ENCODE measurements at places on chromosomes 4 and X.

DNA sequence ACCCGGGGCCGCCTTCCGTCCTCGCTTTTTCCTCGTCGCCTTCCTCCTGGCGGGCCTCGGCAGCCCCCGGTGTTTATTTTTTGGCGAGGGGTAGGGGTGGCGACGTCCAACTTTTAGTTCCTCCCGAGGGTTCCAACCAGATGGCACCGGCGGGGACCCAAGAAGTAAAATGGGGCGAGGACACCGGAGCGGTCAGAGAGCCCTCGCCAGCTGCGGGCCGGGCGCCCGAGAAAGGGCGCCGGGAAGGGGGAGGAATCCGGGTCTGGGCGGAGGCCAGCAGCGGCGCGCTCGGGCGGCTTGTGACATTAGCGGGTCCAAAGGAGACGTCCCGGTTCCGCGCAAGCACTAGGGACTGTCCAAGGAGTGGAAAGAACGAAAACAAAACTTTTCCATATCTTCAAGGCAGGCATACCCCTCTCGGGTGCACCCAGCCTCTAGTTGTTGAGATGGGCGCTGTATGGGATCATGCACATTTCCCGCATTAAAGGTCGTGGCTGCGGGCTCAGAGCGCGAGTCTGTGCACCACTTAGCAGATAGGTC lies 691 bp upstream of the USP46 start:
- no peak for DNase-seq

DNA sequence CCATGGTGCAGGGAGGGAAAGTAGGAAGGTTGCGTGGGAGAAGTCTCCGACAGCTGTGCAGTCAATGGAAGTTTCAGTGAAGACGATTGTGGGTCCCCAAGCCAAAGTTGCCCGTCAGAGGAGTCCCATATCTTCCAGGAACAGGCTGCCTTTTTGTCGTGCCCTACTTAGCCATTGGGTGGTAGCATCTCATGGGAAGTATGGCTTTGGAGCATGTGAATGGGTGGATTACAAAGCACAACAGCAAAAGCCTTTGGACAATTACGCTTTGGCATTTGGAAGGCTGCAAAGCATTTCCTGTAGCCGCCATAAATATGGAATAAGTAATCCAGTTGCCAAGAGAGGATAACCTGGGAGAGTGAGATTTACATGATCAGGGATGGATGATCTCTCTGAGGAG lies 300.7 kb upstream of the BOD1L1 start:
- no peak for DNase-seq

DNA sequence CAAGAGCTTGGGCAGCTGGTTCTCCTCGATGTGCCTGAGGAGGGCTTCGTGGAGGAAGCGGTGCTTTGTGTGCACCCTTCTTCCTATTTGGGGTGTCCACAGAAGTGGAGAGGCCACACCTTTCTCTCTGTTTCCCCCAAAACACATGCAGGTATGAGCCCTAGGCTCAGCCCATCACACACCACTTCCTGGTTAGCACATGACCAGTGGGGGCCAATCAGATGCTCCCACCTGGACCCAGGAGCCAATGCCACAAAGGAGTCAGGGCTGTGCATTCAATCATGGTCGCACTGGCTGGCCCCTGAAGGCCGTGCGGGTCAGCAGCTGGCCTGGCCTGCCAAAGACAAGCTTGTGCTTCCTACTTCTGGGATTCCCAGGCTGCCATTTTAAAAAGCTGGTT lies 51.4 kb downstream of the PPP2R2C start:
- no peak for DNase-seq

DNA sequence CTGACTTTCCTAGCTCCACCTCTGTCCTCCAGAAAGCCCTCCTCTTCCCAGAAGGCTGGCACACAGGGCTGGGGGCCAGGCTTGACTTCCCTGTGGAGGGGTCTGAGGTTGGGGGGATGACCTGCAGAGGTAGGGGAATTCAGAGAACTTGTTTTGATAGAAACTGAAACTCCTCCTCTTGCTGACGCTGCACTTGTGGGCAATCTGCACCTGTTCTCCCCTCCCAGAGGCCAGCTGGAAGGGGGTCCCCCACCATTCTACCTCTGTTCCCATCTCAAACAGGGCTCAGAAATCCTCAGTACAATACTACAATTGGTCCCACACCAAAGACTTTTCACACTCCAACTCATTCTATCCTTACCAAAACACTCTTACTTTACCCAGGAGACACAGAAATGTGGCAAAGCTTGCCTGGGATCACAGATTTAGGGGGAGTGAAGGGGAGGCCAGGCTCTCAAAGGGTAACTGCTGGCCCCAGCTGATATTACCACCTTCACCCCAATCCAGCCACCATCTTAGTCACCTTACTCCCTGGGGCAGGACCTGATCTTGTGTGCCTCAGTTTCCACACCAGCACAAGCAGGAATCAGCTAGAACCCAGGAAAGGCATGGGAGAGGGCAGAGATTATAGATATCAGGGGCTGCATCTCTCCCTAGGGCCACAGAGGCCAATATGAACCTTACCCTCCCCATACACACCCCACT lies 18.5 kb downstream of the OTUD5 start:
- peak; percentile 73 for DNase-seq

- no peak for DNase-seq
Observed at GRCh38 chrX:56233682-56234081, 1.5 kb downstream of the KLF8 start.

DNA sequence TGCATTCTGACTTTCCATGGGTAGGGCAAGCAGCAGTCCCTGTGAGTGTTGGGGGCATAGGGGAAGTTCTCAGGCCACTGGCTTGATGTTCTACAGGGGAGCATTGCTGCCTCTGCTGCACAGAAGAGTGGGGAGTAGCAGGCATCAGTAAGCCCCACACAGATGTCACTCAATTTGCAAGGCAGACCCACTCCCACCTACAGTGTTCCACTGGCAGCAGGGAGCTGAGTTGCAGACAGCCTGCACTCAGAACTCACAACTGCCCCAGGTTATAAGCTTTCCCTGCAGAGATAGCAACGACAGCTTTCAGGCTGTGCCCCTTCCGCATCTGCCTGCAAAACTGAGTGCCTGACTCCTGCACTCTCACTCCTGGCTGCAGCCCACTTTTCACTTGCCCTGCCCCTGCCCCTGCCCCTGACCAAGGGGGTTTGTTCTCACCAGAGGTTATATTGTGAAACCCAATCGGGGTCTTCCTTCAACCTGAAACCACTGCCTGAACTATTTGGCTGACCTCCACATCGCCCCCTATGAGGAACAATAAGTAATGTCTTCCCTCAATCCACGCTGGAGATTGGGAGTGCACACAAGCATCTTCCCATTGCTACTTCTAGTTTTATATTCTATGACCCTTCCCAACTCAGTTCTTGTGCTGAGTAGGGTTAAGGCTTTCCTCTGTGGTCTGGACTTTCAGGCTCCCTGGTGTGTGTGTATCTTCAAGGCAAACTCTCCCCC lies 227.4 kb upstream of the CXorf51B start:
- DNase-seq = no peak

DNA sequence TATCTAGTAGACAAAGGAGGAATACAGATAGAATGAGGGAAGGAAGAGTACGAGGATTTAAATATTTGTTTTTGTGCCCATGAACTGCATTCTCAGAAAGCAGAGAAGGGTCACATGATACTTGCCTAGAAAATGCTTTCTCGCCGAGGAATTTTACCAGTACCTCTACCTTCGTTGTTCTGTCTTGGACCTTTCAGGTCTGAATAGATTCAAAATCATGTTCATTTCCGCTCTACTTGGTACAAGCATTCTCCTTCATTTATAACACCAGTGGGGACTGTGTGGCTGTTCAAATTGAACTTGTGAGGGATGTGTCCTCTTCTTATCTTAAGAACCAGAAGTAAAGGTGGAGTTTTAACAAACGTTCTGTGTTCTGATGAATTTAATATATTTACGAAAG lies 1.9 kb downstream of the USP38 start:
- no peak for DNase-seq

GRCh38 chr4:55175779-55176231 lies 50.4 kb upstream of the KDR start:
- no peak for DNase-seq

- DNase-seq = no peak
Observed at GRCh38 chr4:27308379-27308778, 447.7 kb downstream of the STIM2 start.

- no peak for DNase-seq
Observed at GRCh38 chr4:151147000-151147399, 47.6 kb downstream of the RPS3A start.

DNA sequence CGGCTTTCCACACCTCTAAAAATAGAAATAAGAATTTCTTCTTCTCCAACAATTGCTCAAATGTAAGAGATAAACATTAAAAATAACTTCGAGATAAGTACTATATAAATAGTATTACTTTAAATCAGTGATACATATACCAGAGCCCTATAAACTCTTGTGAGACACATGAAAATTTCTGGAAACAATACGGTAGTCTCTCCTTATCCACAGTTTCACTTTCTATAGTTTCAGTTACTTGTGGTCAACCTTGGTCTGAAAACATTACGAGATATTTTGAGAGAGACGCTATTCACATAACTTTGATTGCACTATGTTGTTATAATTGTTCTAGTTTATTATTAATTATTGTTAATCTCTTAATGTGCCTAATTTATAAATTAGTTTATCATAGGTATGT lies 101.5 kb upstream of the CXXC4 start:
- no peak for DNase-seq

GRCh38 chr4:75213480-75213879 lies 280.6 kb downstream of the PARM1 start:
- DNase-seq = no peak

Measured in activated T-cell treated with anti-CD3 and anti-CD28 coated beads for 24 hours (primary cell).